ENCODE measurements at places on chromosomes 6 and 20.

DNA sequence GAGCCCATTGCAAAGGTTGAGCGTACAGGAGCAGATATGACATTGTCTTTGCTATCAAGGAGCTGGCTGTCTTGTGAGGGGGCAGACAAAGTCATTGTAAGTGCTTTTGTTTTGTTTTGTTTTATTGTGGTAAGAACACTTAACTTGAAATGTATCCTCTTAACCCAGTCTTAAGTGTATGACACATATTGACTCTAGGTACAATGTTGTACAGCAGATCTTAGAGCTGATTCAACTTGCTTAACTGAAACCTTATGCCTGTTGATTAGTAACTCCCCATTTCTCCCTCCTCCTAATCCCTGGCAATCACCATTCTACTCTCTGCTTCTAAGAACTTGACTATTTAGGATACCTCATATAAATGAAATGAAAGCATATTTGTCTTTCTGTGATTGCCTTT lies 429.0 kb downstream of the BMP2 start:
- H3K36me3 ChIP-seq: no peaks in the 10 kb centered on the region
- H3K27ac ChIP-seq: no peak overlapping the region
- no peaks in the 10 kb centered on the region for H3K4me1 ChIP-seq
- no peaks in the 10 kb centered on the region for H3K27me3 ChIP-seq
- DNase-seq: no peak

DNA sequence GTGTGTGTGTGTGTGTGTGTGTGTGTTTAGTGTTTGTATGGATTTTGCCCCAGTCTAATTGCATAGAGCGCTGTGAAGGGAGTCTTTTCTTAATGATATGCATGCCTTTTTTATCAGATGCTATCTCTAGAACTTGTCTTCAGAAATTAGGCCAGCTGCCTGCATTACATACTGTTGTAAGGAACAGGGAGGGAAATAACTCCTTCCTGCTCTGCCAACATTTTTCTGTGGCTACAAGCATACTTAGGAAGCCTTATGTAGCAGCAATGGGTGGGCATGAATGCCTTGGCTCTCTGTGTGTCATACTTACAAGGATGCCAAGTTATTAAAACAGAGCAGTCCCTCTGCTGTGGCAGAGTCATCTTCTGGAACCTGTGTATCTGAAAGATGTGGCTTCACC lies 8.0 kb upstream of the COL21A1 start:
- no peaks in the 10 kb centered on the region for H3K27me3 ChIP-seq
- no peak overlapping the region for H3K27ac ChIP-seq
- H3K36me3 ChIP-seq: no peaks in the 10 kb centered on the region

- no peak for DNase-seq
- H3K4me3 ChIP-seq: peak overlapping the region; percentile 74
- H3K27me3 ChIP-seq: no peaks in the 10 kb centered on the region
- peak overlapping the region; percentile 17 for H3K27ac ChIP-seq
Observed at GRCh38 chr20:18466574-18466893, 296 bp downstream of the DZANK1 start.

DNA sequence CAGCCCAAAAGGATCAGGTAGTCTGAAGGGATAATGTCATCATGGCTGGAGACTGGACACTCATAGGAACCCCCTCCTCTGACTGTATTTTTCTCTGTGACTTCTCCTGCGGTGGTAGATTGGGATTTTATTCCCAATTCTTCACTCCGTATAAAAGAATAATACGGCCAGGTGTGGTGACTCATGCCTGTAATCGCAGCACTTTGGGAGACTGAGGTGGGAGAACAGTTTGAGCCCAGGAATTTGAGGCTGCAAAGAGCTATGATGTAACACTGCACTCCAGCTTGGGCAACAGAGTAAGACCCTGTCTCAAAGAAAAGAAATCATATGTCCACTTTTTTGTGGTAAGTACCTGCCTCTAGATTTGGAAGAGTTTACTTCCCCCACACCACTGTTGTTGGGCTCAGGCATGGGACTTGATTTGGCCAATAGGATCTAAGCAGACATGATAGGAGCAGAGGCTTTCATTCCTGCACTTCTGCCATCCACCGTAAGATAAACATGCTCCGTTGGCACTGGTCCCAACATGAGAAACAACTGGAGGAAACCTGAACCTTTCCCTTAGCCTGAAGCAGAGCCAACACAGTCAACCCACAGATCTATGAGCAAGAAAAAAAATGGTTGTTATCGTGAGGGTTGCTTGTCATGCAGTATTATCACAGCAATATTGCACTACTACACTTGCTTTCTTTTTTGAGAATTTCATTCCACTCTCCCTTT lies 82.0 kb downstream of the JPH2 start:
- H3K27me3 ChIP-seq: peaks cover 5% of the 10 kb centered on the region
- no peak overlapping the region for H3K4me3 ChIP-seq
- no peak overlapping the region for H3K27ac ChIP-seq
- no peak for DNase-seq

DNA sequence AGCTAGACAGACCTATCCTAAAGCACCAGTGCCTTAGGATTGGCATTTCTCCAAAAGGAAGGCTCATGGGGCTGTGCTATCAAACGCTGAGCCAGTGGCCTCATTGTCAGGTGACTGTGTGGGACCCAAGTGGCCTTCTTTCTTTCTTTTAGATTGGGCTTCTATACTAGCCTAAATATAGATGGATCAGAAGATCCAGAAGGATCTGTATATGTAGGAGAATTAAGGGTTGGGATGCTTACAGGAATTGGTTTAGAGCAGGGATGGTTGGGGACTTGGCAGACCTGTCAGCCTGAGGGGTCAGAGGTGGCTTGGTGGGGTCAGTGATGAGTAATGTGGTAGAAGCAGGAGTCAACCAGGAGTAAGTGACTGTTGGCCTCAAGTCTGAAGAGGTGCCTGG lies 14.8 kb downstream of the ABT1 start:
- no peak for DNase-seq
- no peaks in the 10 kb centered on the region for H3K36me3 ChIP-seq
- peaks cover 48% of the 10 kb centered on the region for H3K27me3 ChIP-seq
- peaks cover 14% of the 10 kb centered on the region for H3K4me1 ChIP-seq
- no peak overlapping the region for H3K27ac ChIP-seq

GRCh38 chr6:3312604-3313231 lies 54.0 kb downstream of the PSMG4 start:
- no peak for DNase-seq
- no peak overlapping the region for H3K4me3 ChIP-seq
- no peaks in the 10 kb centered on the region for H3K4me1 ChIP-seq

DNA sequence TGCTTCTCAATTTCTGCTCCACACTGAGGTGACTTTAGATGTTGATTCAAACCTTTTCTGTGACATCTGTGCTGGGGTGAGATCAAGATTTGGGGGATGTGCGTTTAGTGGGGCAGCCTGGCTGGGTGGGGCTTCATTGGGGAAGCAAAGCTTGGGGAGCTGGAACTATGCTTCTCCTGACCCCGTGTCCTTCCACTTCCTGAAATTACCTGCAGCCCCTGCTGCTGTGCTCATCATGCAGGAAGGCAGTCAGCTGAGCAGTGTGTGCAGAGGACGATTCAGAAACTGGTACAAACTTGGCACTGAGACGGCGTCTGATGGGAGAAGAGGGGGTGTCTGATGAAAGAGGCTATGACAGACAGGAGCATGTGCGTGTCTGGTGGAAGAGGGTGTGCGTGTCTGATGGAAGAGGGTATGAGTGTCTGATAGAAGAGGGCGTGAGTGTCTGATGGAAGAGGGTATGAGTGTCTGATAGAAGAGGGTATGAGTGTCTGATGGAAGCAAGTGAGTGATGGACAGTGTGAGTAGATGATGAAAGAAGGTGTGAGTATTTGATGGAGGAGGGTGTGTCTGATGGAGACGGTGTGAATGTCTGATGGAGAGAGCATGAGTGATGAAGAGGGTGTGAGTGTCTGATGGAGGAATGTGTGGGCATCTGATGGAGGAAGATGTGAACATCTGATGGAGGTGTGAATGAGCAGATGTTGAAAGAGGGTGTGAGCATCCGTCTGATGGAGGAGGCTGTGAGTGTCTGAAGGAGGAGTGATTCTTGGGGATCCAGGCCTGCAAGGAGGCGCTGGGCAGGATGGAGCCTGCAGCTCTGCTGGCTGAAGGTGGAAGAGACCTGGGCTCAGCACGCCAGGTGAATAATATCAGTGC lies 103.4 kb downstream of the SYCP2 start:
- H3K36me3 ChIP-seq: no peaks in the 10 kb centered on the region
- H3K27me3 ChIP-seq: peaks cover 7% of the 10 kb centered on the region
- H3K4me3 ChIP-seq: no peak overlapping the region
- no peak for DNase-seq

- H3K36me3 ChIP-seq: no peaks in the 10 kb centered on the region
- H3K4me3 ChIP-seq: no peak overlapping the region
- no peak overlapping the region for H3K27ac ChIP-seq
- no peak for DNase-seq
Observed at GRCh38 chr6:36126553-36127458, 3.5 kb upstream of the MAPK13 start.

DNA sequence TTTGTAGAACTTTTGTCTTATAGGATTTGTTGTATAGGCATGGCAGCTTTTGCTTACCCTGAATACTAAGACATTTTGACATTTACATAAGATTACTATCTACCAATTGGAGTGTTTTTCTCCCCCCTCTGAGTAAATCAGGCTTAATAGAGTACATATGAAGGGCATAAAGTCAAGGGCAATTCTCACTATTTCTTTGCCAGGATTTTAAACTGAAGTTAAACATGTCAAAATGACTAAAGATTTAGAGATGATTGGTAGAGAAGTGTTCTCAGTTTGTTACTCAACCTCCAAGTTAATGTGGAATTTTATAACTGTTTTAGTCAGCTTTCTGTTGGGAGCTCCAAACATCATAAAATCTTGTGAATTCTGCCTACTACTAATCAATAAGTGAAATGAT lies 157.8 kb downstream of the CDKAL1 start:
- no peaks in the 10 kb centered on the region for H3K27me3 ChIP-seq
- H3K4me3 ChIP-seq: no peak overlapping the region
- no peak for DNase-seq

GRCh38 chr20:19824861-19825260 lies 66.8 kb downstream of the RIN2 start:
- H3K4me3 ChIP-seq: no peak overlapping the region
- no peaks in the 10 kb centered on the region for H3K36me3 ChIP-seq
- H3K27ac ChIP-seq: no peak overlapping the region
- H3K27me3 ChIP-seq: no peaks in the 10 kb centered on the region

DNA sequence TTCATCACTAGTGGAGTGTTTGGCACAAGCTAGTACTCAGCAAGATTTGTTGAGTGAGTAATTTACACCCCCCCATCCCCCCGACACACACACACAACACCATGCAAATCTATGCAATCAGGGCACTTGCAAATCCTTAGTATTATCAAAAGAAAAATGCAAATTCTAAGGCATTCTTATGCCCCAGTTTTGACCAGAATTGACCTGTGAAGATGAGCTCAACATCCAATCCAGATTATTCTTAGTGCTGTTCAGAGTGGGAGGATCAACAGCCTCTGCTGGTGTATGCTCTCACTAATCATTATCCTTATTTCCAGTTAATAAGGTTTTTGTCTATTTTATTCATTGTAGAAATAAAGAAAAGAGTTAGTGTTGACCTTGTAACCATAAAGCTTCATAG lies 185.4 kb downstream of the PLCB1 start:
- H3K27me3 ChIP-seq: no peaks in the 10 kb centered on the region
- no peak overlapping the region for H3K4me3 ChIP-seq
- H3K4me1 ChIP-seq: no peaks in the 10 kb centered on the region
- H3K36me3 ChIP-seq: no peaks in the 10 kb centered on the region

DNA sequence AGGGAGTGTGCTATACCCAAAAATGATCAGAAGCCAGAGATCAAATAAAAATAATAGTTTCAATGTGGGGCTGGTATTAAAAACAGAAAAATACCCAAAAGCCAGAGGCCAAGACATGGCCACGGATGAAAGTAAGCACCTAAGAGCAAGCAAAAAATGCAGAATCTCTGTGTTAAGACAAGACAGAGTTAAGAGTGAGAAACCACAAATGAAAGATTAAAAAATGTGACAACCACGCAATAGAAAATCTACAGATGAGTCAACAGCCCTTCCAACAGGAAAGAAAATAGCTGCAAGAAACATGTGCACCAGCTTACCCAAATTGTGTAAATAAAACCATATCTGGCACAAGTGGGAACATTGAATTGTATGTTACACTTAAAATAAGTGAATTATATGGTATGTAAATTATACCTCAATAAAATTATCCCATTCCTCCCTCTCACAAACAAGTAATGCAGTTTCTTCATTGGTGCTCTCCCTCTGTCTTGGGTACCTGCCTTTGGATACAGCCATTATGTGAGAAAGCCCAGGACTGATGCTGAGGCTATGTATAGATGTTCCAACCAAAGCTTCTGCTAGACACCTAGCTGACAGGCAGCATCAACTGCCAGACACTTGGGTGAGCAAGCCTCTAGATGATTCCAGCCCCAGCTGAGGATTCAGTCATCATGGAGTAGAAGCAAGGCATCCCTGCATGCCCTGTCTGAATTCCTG lies 55.3 kb upstream of the UFL1 start:
- DNase-seq: no peak
- H3K4me3 ChIP-seq: no peak overlapping the region
- H3K27ac ChIP-seq: no peak overlapping the region
- no peaks in the 10 kb centered on the region for H3K36me3 ChIP-seq

- H3K27ac ChIP-seq: no peak overlapping the region
- no peak for DNase-seq
- H3K4me1 ChIP-seq: no peaks in the 10 kb centered on the region
- no peaks in the 10 kb centered on the region for H3K27me3 ChIP-seq
- no peak overlapping the region for H3K4me3 ChIP-seq
- no peaks in the 10 kb centered on the region for H3K36me3 ChIP-seq
Observed at GRCh38 chr6:137937834-137938233, 70.8 kb downstream of the TNFAIP3 start.

- H3K36me3 ChIP-seq: peaks cover 13% of the 10 kb centered on the region
- H3K4me3 ChIP-seq: no peak overlapping the region
- no peak for DNase-seq
- H3K4me1 ChIP-seq: peaks cover 13% of the 10 kb centered on the region
- H3K27me3 ChIP-seq: no peaks in the 10 kb centered on the region
Observed at GRCh38 chr6:26470643-26471042, 12.9 kb downstream of the BTN2A1 start.

GRCh38 chr20:38610521-38610920 lies 8.9 kb downstream of the ARHGAP40 start:
- DNase-seq: no peak
- H3K36me3 ChIP-seq: no peaks in the 10 kb centered on the region
- H3K27me3 ChIP-seq: peaks cover 10% of the 10 kb centered on the region
- H3K4me3 ChIP-seq: no peak overlapping the region

GRCh38 chr6:151430886-151431285 lies 21.0 kb downstream of the RMND1 start:
- no peak overlapping the region for H3K27ac ChIP-seq
- H3K27me3 ChIP-seq: no peaks in the 10 kb centered on the region
- no peak for DNase-seq
- peaks cover 17% of the 10 kb centered on the region for H3K36me3 ChIP-seq

Data from small intestine (tissue), 16 donors.